GM04504 (cell line): ENCODE measurements at places on chromosomes 7 and 10.
A peak's percentile ranks its signal among the peaks of the same experiment; 100 is the strongest.

DNA sequence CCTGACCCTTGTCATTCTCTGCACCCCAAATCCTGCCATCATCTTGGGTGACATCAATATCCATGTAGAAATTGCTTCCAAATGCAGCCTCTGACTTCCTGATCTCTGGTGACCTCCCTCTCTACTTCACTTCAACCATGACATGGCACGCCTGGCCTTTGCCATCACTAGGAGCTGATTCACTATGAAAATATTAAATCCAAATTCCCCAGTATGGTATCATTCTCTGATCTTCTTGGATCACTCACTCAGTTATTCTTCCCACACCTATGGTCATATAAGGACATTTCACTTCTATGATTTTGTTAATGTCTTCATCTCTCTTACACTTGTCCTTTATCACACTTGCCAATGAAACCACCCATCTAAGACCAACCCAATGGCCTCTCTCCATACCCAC, 73.7 kb upstream of the ODAD2 start:
- DNase-seq, result no peak

DNA sequence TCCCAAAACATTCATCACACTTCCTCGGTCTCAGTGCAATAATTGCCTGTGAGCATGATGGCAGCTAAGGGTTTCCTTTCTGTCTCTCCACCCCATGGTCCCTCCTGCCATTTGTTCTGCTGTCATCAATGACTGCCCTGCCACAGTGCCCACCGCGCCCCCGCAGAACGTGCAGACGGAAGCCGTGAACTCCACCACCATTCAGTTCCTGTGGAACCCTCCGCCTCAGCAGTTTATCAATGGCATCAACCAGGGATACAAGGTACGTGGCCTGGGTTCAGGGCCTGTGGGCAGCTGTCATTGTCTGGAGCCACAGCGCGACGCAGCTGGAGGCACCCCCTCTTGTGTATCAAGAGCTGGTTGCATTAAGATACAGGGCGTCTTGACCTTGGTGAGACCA, 632.9 kb upstream of the FOXK1 start:
- no peak for DNase-seq

- DNase-seq, result no peak
These were observed 19.0 kb downstream of the HYAL4 start for GRCh38 chr7:123864012-123864411.

DNA sequence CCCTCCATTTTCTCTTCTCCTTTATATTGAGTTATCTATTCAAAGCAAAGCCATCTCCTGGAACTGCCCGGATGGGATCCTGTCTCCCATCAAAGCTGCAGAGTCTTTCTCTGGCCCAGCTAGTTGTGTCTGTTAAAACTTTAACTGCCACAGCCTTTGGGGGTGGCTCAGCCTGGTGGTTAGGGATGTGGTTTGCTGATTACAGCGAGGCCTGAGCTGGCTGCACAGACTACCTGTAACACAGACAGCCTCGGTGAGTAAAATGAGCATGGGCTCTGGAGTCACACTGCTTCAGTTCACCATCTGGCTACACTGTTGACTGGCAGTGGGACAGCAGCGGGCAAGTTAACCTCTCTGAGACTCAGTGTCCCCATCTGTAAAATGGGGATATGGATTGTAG, 18.4 kb upstream of the HABP2 start:
- no peak for DNase-seq

GRCh38 chr7:156147756-156148504, 335.7 kb upstream of the SHH start:
- DNase-seq, result no peak

DNA sequence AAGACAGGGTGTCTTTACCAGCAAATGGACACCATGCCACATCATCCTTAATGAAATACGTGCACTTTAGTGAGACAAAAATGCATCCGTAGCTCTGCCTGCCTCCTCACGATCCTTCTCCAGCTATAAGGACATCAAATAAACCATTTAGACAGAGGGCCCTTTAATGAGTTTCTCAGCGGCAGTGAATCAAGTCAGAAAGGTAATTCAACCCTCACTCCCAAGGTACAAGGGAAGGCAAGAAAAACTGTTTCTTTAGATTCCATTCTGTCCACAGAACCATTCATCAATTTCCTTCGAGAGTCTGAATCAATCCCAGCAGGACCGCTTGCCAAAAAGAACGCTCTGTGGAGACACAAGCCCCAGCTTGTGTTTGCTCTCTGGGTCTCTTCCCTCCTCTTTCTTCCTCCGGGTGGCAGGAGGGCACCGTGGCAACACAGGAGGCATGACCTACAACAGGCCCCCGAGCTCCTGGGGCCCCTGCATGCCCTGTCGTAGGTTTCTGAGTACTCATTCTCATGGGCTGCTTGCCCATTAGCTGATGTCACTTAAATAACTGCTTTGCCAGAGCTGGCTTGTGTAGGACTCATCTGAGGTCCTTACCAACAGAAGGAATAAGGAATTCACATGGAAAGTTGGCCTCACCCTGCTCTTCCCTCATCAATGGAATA, 297.8 kb upstream of the PRKCQ start:
- DNase-seq, result no peak

- no peak for DNase-seq
These were observed 68.3 kb upstream of the DNAJB6 start for GRCh38 chr7:157268540-157268939.

DNA sequence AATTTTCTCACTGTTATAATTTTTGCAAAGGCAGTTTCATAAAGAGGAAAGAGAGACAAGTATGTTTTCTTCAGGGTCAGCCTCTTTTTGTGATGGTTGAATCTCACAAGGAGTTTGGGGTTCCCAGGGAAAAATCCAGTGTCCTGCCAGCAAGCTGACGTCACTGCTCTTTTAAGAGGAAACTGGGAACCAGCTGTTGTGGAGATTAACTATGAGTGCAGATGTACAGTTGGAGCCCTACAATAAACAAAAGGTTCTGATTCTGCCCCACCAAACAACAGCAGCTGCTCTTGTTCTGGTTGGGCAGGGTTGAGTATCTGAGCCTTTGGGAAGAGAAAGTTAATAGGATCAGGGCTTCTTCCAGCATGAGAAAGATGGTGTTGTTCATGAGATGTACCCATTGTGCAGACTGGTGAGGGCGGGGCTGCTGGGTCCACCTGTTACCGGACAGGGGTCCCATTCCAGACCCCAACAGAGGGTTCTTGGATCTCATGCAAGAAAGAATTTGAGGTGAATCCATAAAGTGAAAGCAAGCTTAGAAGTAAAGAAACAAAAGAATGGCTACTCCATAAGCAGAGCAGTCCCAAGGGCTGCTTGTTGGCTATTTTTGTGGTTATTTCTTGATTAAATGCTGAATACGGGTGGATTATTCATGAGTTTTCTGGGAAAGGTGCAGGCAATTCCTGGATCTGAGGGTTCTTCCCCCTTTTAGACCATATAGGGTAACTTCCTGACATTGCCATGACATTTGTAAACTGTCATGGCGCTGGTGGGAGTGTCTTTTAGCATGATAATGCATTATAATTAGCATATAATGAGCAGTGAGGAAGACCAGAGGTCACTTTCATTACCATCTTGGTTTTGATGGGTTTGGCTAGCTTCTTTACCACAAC, 12.5 kb downstream of the PRF1 start:
- DNase-seq, result peak; percentile 9

GRCh38 chr7:84684836-84685480, 490.4 kb upstream of the SEMA3A start:
- no peak for DNase-seq

- DNase-seq, result no peak
These were observed 146.2 kb downstream of the SPAG6 start for GRCh38 chr10:22491480-22491879.

- DNase-seq, result no peak
These were observed 2.1 kb downstream of the SP4 start for GRCh38 chr7:21429786-21430574.

- no peak for DNase-seq
These were observed 150.2 kb downstream of the DGKB start for GRCh38 chr7:14752301-14752700.

GRCh38 chr10:49398986-49399385, 3.1 kb upstream of the DRGX start:
- no peak for DNase-seq

DNA sequence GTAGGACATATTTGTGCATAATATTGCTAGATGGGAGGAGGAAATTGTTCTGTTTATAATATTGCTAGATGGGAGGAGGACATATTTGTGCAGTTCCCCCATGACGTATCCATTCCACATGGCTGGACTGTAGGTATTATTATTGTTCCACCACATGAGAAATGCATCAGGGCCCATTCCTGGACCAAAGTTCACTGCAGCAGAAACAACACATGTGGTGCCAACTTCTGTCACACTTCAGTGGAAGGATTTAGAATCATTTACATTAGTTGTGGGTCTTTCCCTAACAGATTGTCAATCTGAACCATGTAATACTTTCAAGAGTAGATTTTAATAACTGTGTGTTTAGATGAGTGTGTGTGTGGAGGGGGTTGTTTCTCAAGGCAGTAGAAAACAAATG, 32.7 kb upstream of the MACC1 start:
- no peak for DNase-seq

DNA sequence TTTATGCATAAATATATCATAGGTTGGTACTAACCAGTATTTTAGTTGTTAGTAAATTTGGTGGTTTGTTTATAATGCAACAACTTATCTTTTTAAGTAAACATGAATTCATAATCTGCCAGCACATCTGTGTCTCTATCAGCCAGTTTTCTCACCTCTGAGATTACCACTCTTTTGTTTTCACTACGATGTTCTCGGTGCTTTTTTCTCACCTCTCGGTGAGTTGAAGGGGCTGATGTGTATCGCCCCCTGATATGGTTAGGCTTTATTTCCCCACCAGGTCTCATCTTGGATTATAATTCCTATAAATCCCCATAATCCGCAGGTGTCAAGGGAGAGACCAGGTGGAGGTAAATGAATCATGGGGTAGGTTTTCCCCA, 114.1 kb downstream of the CAMK1D start:
- no peak for DNase-seq

DNA sequence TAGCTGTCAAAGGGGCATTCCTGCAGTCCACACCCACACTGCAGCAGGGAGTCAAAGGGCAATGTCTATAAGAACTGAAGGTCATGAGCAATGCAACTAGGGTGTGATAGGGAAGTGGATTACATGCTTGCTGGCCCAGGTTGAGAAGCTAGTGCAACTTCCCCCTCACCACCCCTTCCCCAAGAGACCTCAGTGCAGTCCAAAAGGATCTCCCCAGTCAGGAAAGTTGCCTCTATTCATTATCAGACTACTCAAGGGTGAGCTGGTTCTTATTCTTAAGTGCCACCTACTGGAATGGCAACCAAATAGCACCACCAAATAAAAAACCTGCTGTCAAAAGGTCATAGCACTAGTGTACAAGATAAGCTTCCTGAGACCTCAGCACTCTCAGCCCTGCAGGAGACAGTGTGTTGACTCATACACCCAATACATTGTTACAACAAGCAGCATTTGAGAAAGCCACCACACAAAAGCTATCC, 28.2 kb downstream of the MTERF1 start:
- DNase-seq, result no peak

GRCh38 chr10:22444219-22444788, 99.0 kb downstream of the SPAG6 start:
- no peak for DNase-seq

DNA sequence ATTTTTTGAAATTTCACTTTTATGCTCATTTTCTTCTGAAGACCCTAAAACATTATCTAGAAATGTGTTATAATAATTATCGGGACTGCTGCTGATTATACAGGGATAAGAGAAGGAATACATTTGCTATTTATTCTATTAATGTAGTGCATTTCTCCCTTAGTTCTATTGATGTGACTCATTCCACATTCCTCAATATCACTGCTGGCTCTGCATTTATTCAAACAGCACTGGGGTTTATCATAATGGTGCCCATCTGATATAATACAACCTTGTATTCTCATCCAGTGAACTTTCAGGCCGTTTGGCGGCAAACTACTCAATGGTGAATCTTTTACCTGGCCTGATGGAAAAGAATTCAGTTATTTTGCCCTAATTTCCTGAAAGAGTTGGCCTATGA, 7.8 kb downstream of the KCND2 start:
- no peak for DNase-seq

DNA sequence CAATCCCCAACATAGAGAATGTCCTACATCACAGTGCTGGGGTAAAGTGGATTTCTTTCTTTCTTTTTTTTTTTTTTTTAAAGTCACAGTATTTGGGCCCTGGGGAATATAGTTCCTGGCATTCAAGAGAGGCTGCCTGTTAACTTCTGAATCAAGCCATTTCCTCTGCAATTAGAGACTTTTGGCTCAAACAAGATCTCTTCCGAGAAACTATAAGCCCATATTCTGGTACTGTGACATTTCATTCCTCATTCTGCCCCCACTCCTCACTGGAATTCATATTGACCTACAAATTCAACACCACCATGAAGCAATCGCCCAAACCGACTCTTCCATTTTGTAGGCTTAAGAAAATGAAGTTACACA, 187.4 kb downstream of the PHTF2 start:
- no peak for DNase-seq

DNA sequence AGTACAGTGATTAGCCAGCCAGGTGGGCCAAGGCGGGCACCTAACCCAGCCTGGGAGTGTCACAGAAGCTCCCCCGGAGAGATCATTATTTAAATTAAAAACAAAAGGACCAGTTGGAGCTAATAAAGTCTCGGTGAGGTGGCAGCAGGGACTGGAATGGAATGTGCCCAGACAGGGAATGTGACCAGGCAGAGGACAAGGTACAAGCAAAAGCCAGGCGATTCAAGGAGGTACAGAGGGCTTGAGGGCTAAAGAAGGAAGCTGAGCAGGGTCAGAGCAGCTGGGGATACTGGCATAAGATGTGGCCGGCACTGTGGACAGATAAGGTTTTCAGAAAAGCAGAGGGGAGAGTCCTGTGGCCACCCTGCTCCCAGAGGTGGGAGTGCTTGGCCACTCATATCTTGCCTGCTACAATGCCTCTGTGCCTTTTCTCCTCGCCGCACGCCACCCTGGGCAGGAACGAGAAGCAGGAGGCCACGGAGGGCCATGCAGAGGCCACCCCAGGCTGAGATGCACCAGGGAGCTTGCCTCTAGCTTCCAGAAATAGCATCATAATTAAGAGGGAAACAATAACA, 13.2 kb downstream of the TMEM273 start:
- no peak for DNase-seq

- DNase-seq, result no peak
These were observed 70.9 kb downstream of the CDK1 start for GRCh38 chr10:60849217-60849616.
